ENCODE measurements at places on chromosomes 2 and 18.

- DNase-seq, result no peak
Measured at GRCh38 chr18:36169938-36170337, 17.4 kb upstream of the MOCOS start.

DNA sequence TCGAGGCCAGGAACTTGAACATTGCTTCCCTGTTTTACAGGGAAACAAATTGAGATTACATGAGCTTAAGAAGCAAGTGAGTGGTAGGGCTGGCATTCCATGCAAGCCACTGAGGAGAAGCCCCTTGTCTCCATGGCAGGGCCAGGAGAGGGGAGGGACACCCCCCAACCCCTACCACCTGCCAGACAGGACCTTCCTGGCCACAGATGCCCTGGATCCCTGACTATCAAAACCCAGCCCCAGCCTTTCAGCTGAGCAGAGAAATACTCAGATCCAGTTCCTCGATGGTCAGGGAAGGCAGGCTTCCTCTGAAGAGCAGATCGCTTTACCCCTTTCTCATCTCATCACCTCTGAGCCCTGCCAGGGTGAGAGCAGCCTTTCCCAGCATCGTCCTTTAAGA lies 53.8 kb upstream of the ALPP start:
- DNase-seq, result no peak

- DNase-seq, result no peak
Measured at GRCh38 chr2:229712136-229712535, 2.2 kb downstream of the DNER start.

DNA sequence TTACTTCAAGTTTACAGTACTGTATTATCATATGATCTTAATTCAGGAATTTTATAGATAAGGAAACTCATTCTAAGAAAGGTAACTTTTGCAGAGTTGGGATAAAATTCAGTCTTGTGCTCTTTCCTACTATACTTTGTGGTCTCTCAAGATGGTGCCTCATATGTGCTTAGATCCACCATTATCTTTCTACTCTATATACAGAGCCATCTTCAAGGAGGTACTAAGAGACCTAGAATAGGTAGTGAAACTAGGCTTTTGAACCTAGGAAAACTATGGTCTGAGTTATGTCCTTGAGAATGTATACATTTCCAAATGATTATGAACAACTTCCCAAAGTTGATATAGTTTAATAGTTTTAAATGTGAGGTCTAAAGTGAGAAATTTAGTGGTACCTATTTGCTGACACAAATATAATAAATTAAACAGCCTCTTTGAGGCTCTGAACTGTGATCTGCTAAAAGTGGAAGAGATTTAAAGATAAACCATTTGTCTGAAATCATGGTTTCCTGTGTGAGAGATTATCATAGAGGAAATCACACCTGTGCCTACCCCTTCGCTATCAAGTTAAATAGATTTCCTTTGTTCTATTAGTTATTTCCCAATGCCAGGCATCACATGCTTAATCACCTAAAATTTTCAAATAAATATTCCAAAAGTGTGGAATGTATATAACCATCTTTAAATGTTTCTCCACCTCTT lies 27.2 kb downstream of the ACAA2 start:
- no peak for DNase-seq

- no peak for DNase-seq
Measured at GRCh38 chr2:216341121-216341520, 31.2 kb downstream of the MARCHF4 start.

GRCh38 chr18:73577365-73577764 lies 570.3 kb downstream of the FBXO15 start:
- DNase-seq, result no peak

- no peak for DNase-seq
Measured at GRCh38 chr18:8673256-8674209, 31.8 kb upstream of the MTCL1 start.

GRCh38 chr2:239880396-239880795 lies 144.7 kb downstream of the NDUFA10 start:
- no peak for DNase-seq

GRCh38 chr2:169865492-169865891 lies 38.2 kb downstream of the UBR3 start:
- no peak for DNase-seq

- no peak for DNase-seq
Measured at GRCh38 chr2:45120546-45120945, 111.3 kb upstream of the SIX2 start.

- no peak for DNase-seq
Measured at GRCh38 chr2:239358062-239358754, 42.6 kb downstream of the HDAC4 start.

GRCh38 chr18:44747157-44747556 lies 66.5 kb downstream of the SETBP1 start:
- no peak for DNase-seq
